ENCODE measurements at places on chromosomes 1 and 21.

- DNase-seq, result no peak
Measured at GRCh38 chr1:51253691-51254090, 17.6 kb downstream of the RNF11 start.

DNA sequence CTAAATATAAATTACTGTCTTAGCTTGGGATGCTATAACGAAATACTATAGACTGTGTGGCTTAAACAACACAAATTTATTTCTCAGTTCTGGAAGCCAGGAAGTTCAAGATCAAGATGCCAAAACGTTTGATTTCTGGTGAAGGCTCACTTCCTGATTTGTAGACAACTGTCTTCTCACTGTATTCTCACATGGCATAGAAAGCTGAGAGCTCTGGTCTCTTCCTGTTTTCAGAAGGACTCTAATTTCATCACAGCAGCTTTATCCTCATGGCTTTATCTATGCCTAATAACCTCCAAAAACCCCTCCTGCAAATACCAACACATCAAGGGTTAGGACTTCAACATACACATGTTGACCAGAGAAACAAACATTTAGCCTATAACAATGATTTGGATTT, 1795.5 kb downstream of the MRPL39 start:
- DNase-seq, result no peak

GRCh38 chr1:160565564-160565963, 13.7 kb downstream of the CD84 start:
- DNase-seq, result no peak

- DNase-seq, result no peak
Measured at GRCh38 chr21:21921410-21922232, 923.4 kb downstream of the NCAM2 start.

- no peak for DNase-seq
Measured at GRCh38 chr1:191675856-191676783, 482.1 kb upstream of the RGS18 start.

DNA sequence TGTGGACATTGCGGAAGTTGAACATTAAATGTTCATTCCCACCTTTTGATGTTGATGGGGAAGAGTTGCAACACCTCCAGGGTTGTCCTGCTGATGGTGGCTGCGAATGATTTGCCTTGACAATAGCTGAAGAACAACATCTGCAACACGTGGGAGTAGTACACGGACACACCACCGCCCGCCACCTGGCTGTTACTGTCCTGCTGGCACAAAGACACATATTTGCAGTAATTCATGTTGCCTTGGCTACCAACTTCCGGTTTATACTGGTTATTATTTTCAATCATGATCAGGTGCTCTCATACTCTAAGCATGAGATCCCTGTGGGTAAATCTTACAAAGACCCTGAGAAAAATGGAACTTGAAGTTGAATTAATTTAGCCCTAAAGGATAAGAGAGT, 55.2 kb downstream of the UBR4 start:
- no peak for DNase-seq

DNA sequence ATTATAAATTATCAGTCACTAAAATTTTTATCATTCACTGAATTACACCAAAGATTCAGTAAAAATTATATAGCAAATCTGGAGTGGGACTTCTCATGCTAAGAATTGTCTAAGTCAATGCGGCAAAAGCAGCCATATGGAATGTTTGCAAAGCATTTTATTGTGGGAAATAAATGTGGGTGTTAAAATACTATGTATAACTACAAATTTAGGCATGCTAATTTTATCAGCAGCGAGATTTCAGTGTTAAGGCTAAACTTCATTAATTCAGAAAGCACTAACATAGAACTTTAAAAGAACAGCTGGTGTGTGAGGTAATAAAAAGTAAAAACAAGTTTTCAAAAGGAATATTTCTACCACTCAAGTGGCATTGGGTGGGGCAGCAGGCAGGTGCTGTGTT, 21.4 kb downstream of the COLGALT2 start:
- DNase-seq, result no peak

DNA sequence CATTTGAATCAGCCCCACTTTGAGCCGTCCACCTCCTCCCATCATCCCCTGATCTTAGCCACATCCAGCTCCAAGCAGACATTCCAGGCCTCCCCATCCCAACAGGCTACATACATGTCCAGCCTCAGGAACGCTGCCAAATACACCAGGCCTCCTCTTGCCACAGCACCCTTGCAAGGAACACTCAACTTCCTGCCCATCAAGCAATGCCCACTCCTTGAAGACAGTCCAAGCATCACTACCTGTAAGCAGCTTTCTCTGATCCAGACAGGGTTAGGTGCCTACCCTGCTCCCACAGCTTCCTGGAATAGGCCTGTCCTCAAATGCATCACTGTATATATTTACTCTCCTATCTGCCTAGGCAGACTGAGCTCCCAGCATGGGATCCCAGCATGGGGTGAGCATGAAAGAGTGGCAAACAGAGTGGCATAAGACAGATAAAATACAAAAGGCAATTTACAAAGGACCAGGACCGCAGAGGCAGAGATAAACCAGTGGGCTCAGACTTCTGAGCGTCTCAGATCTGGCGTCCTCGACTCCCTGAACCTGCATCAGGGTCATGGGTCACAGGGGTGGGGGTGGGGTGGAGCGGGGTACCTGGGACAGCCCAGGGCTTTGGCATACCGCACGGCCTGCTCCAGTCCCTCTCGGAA, 816 bp downstream of the HYI start:
- no peak for DNase-seq

GRCh38 chr1:7070389-7071029, 285.3 kb downstream of the CAMTA1 start:
- DNase-seq, result peak; percentile 21

DNA sequence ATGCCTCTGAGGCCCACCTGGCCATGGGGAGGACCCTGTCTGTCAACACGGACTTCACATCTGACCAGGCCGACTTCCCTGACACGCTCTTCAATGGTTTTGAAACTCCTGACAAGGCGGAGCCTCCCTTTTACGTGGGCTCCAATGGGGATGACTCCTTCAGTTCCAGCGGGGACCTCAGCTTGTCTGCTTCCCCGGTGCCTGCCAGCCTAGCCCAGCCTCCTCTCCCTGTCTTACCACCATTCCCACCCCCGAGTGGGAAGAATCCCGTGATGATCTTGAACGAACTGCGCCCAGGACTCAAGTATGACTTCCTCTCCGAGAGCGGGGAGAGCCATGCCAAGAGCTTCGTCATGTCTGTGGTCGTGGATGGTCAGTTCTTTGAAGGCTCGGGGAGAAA, 101.8 kb downstream of the ADARB1 start:
- DNase-seq, result no peak

GRCh38 chr1:195195423-195196057, 1412.7 kb downstream of the KCNT2 start:
- no peak for DNase-seq

DNA sequence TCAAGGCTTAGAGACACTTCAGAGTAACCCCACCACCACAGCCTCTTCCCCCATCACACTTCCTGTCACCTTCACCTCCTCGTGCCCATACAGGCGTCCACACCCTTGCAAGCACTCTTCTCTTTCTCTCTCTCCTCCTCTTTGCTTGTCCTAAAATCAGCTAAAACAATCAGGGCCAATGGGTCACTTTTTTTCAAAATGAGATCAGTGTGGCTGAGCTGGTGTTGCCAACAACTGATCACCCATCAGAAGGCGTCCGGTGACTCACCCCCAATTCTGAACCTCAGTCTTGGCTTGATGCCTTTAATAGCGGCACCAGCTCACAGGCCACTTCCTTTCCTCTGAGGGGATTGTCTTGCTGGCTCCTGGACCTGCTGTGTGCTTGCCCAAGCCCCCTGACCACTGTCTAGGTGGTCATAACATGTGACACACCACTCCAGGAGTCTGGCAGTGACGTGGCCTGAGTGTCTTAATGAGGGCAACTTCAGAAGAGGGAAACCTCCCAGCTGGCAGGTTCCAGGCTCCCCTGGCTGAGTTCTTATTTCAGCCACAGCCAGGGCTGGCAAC, 1.6 kb downstream of the DRAXIN start:
- peak; percentile 33 for DNase-seq

Measured in effector memory CD4-positive, alpha-beta T cell (primary cell).